ENCODE measurements at places on chromosomes 11 and 22. TPM values are rescaled to one million over a fixed set of nuclear protein-coding genes. Genes with fewer than 3 reads are reported as not detected.

- peaks cover 13% of the 10 kb centered on the region for H3K4me1 ChIP-seq
- no peaks in the 10 kb centered on the region for H3K27me3 ChIP-seq
- no peak for DNase-seq
- H3K4me3 ChIP-seq, result no peak overlapping the region
These were observed 32.2 kb upstream of the PLET1 start for GRCh38 chr11:112292785-112293407.

DNA sequence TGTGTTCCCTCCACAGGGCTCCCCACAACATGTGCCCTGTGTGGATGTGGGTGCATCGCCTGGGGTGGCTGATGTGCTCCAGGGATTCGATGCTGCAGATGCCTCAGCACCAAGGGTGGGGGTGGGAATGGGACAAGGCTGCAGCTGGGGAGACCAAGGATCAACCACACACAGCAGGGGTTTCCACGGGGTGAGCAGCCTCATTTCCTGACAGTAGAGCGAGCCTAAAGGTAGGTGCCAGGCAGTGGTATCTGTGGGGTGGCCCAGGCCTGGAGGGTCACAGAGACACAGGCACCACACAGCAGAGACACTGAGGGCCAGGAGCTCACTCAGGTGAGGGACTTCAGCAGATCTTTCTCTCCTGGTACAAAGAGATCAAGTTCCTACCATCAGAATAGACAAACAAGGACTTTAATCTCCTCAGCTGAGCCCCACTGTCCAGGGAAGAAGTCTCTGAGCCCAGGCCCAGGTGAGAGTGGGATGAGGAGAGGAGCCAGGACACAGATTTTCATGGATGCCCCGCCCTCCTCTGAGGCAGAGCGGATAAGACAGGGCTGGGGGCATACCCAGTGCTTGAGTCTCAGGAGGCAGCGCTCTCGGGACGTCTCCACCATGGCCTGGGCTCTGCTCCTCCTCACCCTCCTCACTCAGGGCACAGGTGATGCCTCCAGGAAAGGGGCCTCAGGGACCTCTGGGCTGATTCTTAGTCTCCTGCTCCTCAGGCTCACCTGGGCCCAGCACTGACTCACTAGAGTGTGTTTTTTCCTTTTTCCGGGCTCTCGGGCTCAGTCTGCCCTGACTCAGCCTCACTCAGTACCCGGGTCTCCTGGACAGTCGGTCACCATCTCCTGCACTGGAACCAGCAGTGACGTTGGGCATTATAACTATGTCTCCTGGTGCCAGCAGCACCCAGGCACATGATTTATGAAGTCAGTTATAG is 19.7 kb downstream of the GGTLC2 start:
- no peaks in the 10 kb centered on the region for H3K4me1 ChIP-seq
- DNase-seq, result no peak
- no peaks in the 10 kb centered on the region for H3K36me3 ChIP-seq
- no peak overlapping the region for H3K27ac ChIP-seq

- DNase-seq, result peak; percentile 69
- no peak overlapping the region for H3K4me3 ChIP-seq
- H3K27ac ChIP-seq, result peak overlapping the region; percentile 73
- H3K36me3 ChIP-seq, result no peaks in the 10 kb centered on the region
- H3K4me1 ChIP-seq, result peaks cover 50% of the 10 kb centered on the region
These were observed 41.7 kb downstream of the IRAG1 start for GRCh38 chr11:10651656-10652361.

DNA sequence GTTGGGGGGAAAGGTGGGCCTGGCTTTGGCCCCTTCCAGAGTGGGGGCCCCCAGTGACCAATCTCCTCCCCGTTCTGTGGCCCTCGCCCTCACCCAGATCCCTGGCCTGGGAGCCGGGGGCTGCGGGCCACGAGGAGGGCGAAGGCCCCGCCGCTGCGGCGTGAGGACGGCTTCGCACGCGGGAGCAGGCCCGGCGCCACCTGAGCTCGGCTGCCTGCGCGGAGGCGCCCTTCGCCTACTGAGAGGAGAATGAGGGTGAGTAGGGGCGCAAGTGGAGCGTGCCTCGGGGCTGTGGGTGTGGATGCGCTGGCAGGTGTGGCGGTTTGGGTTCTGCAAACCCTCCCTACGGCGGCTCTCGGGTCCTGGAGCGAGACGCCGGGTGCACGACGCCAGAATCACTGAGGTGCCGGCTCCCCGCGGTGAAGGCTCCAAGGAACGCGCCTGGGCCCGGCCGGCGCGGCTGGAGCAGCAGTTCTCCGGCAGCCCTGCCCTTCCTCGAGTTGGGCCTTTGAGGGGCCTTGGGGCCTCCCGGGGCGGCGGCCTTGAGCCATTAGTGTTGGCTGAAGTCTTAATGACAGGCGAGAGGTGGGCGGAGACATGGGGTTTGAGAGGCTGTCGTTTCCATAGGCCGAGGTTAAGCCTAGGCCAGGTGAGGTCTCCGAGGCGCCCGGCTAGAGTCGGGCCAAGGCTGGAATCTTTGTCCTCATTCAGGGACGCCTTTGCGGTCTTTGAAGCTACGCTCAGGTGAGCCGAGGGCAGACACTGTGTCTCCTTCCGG is 65.3 kb downstream of the CTTN start:
- H3K36me3 ChIP-seq, result no peaks in the 10 kb centered on the region
- no peaks in the 10 kb centered on the region for H3K4me1 ChIP-seq
- H3K27ac ChIP-seq, result no peak overlapping the region
- H3K4me3 ChIP-seq, result no peak overlapping the region
- peak; percentile 61 for DNase-seq

DNA sequence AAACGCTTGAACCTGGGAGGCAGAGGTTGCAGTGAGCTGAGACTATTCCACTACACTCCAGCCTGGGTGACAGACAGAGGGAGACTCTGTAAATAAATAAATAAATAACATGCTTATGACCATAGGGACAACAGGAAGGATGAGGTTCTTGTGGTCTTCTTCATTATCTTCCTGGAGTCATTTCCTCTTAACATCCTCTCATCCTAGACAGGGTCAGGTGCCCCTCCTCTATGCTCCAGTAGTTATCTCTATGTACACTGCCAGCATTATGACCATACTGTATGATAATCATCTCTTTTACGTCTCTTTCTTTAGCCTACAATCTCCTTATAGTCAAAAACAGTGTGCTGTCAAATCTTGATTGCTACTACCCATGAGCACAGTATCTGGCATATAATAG is 17.7 kb downstream of the RAB30 start:
- no peak overlapping the region for H3K4me3 ChIP-seq
- DNase-seq, result no peak
- H3K27ac ChIP-seq, result no peak overlapping the region
- H3K4me1 ChIP-seq, result peaks cover 15% of the 10 kb centered on the region
- H3K27me3 ChIP-seq, result no peaks in the 10 kb centered on the region

DNA sequence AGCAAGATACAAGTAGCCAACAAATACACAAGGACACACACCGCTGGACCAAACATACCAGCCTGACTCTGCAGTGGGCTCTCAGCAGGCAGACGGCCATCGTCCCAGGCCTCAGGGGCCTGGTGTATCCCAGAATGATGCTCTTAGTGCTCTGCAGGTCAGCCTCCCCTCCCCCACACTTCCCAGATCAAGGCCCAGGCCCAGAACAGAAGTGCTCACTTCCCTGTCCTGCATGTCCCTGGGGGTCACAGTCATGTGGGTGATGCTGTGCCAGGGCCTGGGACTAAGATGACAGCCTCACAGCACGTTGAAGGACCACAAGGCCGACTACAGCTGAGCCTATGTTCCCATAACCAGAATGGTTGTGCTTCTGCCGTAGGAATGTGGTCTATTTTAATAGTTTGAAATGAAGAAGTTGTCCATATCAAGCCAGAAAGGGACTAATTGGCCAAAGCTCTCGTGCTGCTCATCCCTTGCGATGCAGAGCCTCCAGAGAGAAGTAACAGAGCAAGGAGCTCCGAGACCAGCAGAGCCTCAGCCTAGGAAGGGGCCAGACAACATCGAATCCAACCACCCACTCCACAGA is 48.6 kb downstream of the GAB4 start:
- no peak overlapping the region for H3K4me3 ChIP-seq
- H3K36me3 ChIP-seq, result no peaks in the 10 kb centered on the region

DNA sequence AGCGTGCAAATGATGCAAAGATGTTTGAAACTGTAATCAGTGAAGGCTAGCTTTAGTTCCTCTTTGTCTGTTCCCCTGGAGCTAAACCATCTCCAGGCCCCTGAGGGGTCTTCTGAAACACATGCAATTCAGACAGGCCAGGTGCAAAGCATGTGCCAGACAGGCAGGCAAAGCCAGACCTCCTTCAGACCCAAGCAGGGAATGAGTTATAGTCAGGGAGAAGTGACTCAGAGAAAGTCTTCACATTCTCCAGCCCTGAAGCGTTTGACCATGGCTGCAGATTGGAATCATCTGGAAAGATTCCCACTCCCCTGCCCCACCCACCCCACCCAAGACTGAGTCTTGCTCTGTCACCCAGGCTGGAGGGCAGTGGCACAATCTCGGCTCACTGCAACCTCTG is 187.0 kb upstream of the ISX start:
- no peaks in the 10 kb centered on the region for H3K36me3 ChIP-seq
- H3K27ac ChIP-seq, result no peak overlapping the region
- no peak for DNase-seq
- no peaks in the 10 kb centered on the region for H3K27me3 ChIP-seq
- no peak overlapping the region for H3K4me3 ChIP-seq

- no peaks in the 10 kb centered on the region for H3K27me3 ChIP-seq
- no peaks in the 10 kb centered on the region for H3K36me3 ChIP-seq
- H3K4me1 ChIP-seq, result no peaks in the 10 kb centered on the region
- no peak overlapping the region for H3K4me3 ChIP-seq
- DNase-seq, result no peak
- H3K27ac ChIP-seq, result no peak overlapping the region
These were observed 21.8 kb upstream of the EIF3M start for GRCh38 chr11:32561835-32562234.

- no peak overlapping the region for H3K4me3 ChIP-seq
- H3K36me3 ChIP-seq, result no peaks in the 10 kb centered on the region
- no peaks in the 10 kb centered on the region for H3K27me3 ChIP-seq
- no peak for DNase-seq
- peak overlapping the region; percentile 96 for H3K27ac ChIP-seq
These were observed 1.4 kb upstream of the AMOTL1 start for GRCh38 chr11:94766713-94767206.

DNA sequence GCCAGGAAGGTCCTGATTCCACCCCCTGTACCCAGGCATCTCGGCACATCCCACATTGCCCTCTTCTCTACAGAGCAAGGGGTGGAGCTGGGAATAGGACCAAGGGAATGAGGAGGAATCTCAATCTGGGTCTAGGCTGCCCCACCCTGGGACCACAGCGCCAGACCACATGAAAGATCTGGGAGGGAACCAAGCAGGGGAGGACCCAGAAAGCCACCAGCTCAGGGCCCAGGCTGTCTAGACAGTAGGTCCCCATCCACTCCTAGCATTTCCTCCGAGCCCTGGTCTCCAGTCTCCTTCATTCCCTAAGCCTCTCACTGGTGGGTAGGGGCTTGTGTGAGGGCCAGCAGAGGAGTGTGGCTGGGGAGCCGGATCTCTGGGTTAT is 11.6 kb downstream of the PHLDB1 start:
- H3K36me3 ChIP-seq, result peaks cover 13% of the 10 kb centered on the region
- no peaks in the 10 kb centered on the region for H3K27me3 ChIP-seq
- no peak overlapping the region for H3K4me3 ChIP-seq
- H3K4me1 ChIP-seq, result peaks cover 63% of the 10 kb centered on the region

DNA sequence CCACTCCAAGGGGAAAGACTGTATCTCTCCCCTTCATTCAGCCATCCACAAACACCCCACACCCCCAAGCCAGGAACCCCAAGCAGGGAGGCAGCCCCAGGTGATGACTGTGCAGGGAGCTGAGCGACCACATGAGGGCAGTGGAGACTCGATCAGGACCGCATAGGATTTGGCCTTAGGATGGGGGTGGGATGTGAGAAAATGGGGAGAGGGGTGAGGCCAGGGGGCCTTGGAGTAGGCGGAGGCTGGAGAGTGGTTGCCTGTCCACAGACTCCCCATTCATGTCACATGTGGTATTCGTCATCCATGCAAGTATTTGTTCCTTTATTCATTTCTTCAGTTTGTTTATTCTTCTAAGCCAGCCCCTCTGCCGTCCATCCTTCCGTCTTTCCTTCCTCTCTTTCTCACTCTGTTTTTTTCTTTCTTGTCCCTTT is 2.7 kb upstream of the RHOD start:
- DNase-seq, result peak; percentile 75
- no peaks in the 10 kb centered on the region for H3K27me3 ChIP-seq
- H3K36me3 ChIP-seq, result no peaks in the 10 kb centered on the region
- H3K4me3 ChIP-seq, result no peak overlapping the region
- H3K27ac ChIP-seq, result no peak overlapping the region

DNA sequence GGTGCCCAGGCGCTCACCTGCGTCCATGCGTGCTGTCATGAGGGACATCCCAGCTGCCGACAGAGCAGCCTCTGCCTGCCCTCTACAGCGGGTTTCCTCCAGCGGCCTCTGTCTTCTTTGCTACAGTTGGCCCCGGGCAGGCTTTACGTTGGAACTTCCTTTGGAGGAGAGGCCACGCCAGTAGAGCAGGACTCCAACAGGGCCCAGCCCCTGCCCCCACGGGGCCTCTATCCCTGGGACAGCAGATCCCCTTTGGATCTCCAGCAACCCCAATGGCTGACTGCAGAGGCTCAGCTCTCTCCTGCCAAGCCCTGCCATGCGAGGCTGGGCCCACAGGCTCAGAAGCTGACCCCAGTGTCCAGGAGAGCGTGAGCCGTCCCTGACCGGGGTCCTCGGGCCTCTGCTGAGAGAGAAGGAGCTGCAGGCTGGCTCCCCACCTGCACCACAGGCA is 12.1 kb downstream of the TRPM5 start:
- no peaks in the 10 kb centered on the region for H3K4me1 ChIP-seq
- no peaks in the 10 kb centered on the region for H3K36me3 ChIP-seq
- H3K4me3 ChIP-seq, result no peak overlapping the region
- H3K27me3 ChIP-seq, result no peaks in the 10 kb centered on the region

- peak overlapping the region; percentile 0 for H3K27ac ChIP-seq
- peaks cover 43% of the 10 kb centered on the region for H3K4me1 ChIP-seq
- H3K4me3 ChIP-seq, result no peak overlapping the region
- peak; percentile 3 for DNase-seq
- H3K36me3 ChIP-seq, result peaks cover 36% of the 10 kb centered on the region
These were observed 20.8 kb downstream of the CRKL start for GRCh38 chr22:20937794-20938671.

DNA sequence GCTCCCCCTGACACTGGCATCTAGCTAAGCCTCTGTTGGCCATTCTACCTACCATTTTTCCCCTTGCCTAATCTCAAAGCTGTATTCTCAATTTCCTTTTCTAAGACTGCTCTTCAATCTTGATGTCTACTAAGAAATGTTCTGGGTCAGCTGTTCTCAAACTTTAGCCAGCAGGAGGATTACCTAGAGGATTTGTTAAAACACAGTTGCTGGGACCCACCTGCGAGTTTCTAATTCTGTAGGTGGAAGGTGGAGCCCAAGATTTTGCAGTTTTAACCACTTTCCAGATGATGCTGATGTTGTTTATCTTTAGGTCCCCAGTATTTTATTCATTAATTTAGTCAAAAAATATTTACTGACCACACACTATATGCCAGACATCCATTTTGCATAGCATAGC is 9.3 kb upstream of the ARHGAP42 start:
- H3K4me1 ChIP-seq, result no peaks in the 10 kb centered on the region
- H3K27me3 ChIP-seq, result no peaks in the 10 kb centered on the region
- no peak for DNase-seq
- H3K4me3 ChIP-seq, result no peak overlapping the region

- no peaks in the 10 kb centered on the region for H3K36me3 ChIP-seq
- DNase-seq, result no peak
- H3K4me1 ChIP-seq, result no peaks in the 10 kb centered on the region
- H3K4me3 ChIP-seq, result no peak overlapping the region
- peaks cover 4% of the 10 kb centered on the region for H3K27me3 ChIP-seq
These were observed 109.8 kb downstream of the ZNF280B start for GRCh38 chr22:22398530-22399327.

CD6 gene
- total RNA-seq, result 3.9 TPM

OR5B2 gene
- not detected for total RNA-seq
